ENCODE measurements at places on chromosomes 1 and 21.

DNA sequence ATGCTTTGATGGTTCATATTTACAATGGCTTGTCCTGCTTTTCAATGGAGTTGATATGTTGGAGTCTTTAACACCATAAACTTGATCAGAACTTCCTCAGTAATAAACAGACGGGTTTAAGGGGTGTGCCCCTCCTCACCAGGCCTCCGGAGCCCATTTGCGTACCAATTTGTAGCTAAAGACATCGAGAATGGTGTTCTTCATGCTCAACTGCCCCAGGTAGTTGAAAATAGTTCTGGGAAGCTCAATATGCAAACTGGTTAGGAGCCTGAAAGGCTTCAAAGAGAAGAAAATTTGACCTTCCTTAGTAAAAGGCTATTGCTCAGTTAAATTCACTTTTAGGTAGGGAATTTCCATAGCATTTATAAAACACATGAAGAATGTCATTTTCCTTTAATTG is 68.1 kb upstream of the RRP15 start:
- no peak for DNase-seq

DNA sequence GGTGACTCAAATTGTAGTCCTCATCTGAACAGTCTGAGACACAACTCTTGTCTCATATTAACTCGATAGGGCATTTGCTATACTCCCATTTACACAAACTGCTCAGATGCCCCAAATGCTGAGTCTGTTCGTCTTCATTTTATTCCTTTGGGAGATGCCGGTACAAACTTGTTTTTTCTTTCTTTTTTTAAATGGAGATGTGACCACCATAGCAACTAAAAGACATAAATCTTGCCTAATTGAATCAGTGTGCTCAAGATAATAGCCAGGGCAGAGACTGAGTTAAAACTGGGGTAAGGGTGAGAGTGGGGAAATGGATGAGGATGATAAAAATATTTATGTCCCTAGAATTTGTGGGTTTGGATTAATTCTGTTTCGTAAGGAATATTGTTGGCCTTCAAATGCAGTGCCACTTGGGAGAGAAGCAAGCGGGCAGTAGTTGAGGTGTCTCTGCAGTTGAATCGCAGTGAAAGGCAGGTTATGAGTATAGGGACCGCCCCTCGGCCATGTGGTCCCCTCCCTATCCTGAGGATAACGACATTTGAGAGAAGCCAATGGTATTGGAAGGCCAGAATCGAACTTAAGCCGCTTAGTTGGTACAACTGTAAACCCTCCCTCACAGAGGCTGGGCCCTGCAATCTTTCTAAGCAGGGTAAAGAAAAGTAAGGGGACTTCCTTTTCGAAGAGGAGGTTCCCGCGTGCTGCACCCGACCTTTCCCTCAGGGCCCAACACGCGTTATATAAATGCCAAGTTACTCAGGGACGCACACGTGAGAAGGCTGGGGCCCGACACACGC is 859 bp upstream of the LRRC8B start:
- no peak for DNase-seq

GRCh38 chr21:17679002-17679600 is 66.4 kb upstream of the BTG3 start:
- peak; percentile 62 for DNase-seq

DNA sequence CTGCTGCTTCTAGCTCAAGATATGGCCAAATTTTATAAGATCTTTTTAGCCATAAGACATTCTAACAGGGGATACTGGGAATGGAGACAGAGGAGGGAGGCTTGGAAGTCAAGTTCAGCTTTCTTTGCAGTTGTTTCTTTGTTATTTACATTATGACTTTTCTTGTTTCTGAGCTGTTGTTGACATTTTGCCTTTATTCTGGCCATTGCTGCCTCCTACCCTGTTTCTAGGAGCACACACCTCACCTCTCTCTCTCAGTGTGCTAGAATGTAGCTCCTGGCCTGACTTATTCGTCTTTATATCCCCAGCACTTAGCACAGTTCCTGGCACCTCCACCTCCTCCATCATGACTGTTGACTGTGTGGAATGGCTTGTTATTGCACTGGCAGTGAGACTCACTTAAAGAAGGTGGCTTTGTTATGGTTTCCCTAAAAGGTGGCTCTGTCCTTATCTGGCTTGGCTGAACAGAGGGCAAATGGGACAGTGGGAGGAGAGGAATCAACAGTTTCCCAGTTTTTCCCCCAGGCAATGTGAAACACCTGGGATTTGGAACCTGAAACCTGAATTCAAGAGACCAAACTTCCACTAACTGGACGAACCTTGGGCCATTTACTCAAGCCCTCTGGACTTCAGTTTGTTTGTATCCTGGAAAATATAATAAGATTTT is 76.1 kb upstream of the PPP2R5A start:
- DNase-seq, result no peak

- DNase-seq, result no peak
Observed at GRCh38 chr1:220307607-220308006, 35.4 kb upstream of the RAB3GAP2 start.

- no peak for DNase-seq
Observed at GRCh38 chr1:21605964-21606705, 63.0 kb downstream of the RAP1GAP start.

- no peak for DNase-seq
Observed at GRCh38 chr1:71698186-71698585, 584.2 kb downstream of the NEGR1 start.

GRCh38 chr1:24003331-24003972 is 23.3 kb upstream of the SRSF10 start:
- peak; percentile 41 for DNase-seq

GRCh38 chr1:63679589-63679988 is 86.4 kb downstream of the PGM1 start:
- no peak for DNase-seq

DNA sequence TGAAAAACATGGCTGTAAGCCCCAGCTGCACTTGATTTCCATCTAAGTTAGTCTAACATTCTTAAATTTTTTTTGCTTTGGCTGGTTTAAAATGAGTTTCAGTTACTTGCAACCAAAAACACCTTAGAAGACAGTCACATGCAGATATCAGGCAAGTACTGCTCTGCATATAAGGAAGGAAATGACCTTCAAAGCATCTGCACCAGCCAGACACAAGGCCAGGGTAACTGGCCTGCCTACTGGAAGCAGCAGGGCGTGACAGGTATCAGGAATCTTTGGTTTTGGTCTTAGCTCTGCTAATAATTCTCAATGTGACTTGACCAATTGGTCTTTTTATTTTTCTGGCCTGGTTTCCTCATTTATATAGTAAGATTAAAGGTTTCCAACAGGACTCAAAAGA is 33.5 kb downstream of the SCYL3 start:
- no peak for DNase-seq

GRCh38 chr1:83670909-83671565 is 327.9 kb downstream of the TTLL7 start:
- no peak for DNase-seq

GRCh38 chr21:26179501-26179900 is 8.9 kb upstream of the APP start:
- no peak for DNase-seq

DNA sequence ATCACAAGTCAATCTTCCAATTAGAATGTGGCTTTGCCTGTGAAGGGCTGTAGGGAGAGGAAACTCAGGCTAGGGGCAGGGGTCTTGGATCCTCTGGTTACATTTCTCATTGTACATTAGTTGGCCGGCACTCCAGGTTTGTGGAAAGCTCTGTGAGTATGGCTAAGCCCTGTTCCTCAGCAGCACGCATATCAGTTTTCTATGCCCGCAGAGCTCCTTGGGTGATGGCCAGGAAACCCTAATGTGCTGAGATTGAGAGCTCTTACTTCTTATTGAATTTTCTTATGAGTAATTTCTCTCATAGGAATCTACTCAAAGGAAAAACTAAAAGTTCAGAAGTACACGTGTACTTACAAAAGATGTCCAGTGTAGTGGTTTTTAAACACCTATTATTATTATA is 30.7 kb upstream of the STMN1 start:
- DNase-seq, result no peak

DNA sequence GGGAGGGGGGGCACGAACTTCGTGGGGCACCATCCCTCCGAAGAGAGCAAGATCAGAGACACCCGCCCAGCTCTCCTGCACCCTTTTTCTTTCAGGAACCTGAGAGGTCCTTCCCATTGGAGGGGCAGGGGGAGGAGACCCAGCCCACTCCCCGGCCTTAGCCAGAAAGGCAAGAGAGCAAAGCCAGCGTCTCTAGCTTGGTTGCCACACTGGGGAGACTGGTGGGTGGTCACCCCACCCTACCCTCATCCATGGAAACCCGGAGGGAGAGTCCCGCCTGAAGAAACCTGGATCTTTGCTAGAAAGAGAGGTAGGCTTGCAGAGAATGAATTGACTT is 246 bp downstream of the ATP2B4 start:
- no peak for DNase-seq

DNA sequence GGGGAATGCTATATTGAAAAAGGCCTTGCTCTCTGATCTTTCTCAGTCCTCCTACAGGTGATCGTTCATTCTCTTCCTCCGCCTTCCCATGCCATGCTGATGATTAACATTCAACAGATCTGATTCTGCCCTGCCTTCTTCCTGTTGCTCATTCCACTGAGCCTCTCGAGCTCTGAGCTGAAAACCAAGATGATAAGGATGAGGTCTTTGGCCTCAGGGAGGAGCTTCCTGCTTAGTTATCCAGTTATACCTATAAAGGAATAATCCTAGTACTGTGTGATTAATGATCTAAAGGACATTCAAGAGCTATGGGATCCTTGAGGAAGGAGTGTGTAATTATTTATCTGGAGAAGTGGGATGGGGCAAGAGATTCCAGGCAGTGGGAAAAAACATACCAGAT is 25.2 kb upstream of the MAP3K7CL start:
- DNase-seq, result no peak

DNA sequence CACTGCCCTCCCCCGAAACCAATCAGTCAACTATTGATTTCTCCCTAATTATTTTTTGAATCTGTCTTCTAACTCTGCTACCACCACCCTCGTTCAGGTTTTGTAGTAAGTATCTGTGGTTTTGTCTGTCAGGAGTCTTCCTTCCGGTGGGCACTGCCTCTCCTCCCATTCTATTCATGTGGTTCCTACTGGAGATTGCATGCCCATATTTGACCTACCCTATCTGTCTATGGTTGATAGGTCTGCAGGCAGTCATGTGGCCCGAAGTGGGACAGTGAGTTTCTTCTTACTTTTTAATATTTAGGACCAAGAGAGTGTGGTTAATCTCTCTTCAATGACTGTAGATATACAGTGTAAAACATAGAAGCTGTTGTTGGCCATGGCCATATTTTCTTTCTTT is 17.8 kb upstream of the MAST2 start:
- DNase-seq, result no peak

GRCh38 chr1:20721117-20722061 is 3.6 kb upstream of the KIF17 start:
- DNase-seq, result no peak

DNA sequence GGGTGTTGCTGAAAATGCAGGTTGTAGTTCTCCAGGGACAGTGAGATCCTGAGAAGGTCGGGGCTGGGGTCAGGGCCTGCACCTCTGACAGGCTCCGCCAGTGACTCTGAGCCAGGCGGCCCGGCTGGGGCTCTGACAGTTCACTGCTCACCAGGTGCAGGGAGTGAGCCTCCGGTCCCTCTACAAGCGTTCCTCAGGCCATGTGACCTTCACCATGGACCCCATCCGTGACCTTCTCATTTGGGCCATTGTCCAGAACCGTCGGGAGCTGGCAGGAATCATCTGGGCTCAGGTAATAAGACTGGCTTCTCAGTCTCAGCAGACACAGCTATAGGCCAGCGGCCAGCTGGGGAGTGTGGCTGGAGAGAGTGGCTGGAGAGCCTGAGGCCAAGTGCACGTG is 41.8 kb downstream of the TRPM2 start:
- no peak for DNase-seq

- no peak for DNase-seq
Observed at GRCh38 chr1:248704606-248705005, 2.0 kb upstream of the OR14I1 start.

DNA sequence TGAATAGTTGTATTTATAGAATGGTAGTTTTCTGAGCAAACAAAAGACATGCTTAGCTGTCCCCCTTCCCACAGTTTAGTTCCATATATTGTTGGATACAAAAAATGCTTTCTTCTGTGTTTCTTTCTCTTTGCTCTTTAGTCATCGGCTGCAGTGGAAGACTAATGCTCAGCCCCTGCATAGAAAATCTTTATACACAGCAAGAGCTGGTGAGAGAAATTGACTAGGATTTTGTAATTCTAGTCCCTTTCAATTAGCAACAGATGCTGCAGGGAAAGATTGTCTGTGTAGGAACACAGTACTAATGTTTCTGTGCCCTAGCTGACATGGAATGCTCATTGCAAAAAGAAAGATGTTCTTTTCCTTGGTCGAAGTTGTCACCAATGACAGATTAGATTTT is 200.9 kb downstream of the RPS6KC1 start:
- no peak for DNase-seq

DNA sequence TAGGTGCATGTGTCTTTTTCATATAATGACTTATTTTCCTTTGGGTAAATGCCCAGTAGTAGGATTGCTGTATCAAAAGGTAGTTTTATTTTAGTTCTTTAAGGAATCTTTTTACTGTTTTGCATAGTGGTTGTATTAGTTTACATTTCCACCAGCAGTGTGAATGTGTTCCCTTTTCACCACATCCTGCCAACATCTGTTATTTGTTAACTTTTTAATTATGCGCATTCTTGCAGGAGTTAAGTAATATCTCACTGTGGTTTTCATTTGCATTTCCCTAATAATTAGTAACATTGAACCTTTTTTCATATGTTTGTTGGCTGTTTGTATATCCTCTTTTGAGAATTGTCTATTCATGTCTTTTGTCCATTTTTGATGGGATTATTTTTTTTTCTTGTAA is 1761.9 kb downstream of the PLA2G4A start:
- DNase-seq, result no peak

GRCh38 chr1:30321246-30321910 is 402.0 kb downstream of the MATN1 start:
- no peak for DNase-seq

DNA sequence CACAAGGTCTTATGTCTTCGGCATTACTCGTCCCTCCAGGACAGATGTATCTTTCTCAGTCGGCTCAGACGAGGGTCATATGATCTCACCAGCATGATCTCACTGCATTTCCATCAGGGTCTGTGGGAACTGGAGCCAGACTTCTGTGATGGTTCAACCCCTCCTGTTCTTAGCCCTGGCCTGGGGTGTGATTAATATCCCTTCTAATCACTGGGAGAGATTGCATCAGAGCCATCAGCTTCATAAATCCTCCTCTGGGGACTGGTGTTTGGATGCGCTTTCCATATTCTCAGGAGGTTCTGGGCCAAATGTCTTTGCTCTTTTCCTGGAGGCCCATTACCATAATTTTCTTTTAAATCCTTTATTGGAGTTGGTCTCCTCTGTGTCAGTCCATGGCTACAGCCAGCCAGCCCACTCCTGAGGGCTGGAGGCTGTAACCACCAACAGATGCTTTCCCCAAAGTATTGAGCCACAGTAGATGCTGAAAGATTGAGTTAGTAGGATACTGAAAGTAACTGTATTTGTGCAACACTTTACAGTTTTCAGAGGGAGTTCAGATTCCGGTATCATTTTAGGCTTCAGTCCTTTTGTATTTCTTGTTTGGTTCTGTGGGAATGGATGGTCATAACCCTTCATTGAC is 20.0 kb downstream of the CACNA1E start:
- no peak for DNase-seq

GRCh38 chr1:175133673-175134435 is 58.7 kb downstream of the KIAA0040 start:
- DNase-seq, result no peak

Measured in AG08396 (cell line).